Chondrocyte (in vitro differentiated cells): ENCODE measurements at places on chromosomes 2 and 18. TPM values are rescaled to one million over a fixed set of nuclear protein-coding genes. Genes with fewer than 3 reads are reported as not detected.

DNA sequence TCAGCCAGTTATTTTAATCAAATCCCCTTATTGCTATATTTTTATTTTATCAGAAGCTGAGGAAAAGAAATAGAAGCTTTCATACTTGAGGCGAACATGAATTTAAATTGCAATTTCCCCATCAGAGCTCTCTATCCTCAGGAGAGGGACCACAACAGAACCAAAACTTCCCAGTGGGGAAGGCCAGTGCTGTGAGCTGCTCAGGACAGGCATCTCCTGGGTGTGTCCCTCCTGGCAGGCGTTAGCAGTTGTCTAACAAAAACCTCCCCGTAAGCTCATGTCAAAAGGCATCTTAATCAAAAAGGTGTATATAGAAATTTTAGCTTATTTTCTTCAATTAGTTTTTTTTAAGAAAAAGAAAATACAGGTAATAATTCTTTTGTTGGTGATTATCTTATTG is 93.0 kb downstream of the PID1 start:
- no peak for DNase-seq

DNA sequence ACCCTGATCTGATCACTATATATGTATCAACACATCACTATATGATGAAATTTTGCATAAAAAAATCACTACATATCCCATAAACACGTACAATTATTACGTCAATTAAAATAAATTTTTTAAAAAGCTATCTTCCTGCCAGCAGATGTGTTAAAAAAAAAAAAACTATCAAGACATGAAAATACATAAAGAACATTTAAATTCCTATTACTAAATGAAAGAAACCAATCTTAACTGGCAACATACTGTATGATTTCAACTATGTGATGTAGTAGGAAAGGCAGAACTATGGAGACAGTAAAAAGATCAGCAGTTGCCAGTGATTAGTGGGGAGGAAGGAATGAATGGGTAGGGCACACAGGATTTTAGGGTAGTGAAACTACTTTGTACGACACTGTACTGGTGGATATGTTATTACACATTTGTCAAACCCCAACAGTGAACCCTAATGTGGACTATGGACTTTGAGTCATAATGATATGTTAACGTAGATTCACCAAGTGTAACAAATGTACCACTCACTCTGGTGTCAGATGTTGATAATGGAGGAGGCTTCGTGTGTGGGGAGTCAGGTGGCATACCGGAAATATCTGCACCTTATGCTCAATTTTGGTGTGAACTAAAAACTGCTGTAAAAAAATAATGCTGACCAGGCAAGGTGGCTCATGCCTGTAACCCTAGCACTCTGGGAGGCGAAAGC is 27.4 kb downstream of the USP34 start:
- DNase-seq, result no peak

UGT1A10 gene
- total RNA-seq, result not detected in 3 replicates

G6PC2 gene
- not detected in 3 replicates for total RNA-seq

PLB1 gene
- 4.4 to 8.2 TPM (median 5.8 TPM) in 3 replicates for total RNA-seq

DNA sequence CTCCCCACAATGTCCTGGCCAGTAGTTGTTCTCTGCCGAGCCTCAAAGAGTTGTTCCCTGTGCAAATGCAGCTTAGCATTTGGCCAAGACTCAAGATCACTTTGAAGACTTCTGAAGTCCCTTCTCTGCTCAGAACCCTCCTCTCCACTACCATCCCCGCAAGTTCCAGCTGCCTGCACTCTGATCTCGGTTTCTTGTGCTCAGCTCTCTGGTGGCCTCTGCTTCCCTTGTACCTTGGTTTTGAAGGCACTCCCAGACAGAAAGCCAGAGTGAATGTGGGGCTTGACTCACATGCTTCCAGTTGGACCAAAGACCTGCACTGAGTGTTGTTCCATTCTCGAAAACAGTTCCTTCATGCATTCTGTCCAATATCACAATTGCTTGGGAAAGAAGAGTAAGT is 28.6 kb downstream of the CRACDL start:
- no peak for DNase-seq

FAM228A gene
- total RNA-seq, result 0.22 to 0.58 TPM (median 0.31 TPM) in 3 replicates

ANO7 gene
- total RNA-seq, result 0.48 to 2.2 TPM (median 1.5 TPM) in 3 replicates

- no peak for DNase-seq
Measured at GRCh38 chr18:38654946-38655345, 1089.3 kb upstream of the CELF4 start.

SP140 gene
- 0.60 TPM in 1 of 3 replicates, not detected in the others for total RNA-seq

UNC80 gene
- total RNA-seq, result 0.02 TPM in 1 of 3 replicates, not detected in the others

DNA sequence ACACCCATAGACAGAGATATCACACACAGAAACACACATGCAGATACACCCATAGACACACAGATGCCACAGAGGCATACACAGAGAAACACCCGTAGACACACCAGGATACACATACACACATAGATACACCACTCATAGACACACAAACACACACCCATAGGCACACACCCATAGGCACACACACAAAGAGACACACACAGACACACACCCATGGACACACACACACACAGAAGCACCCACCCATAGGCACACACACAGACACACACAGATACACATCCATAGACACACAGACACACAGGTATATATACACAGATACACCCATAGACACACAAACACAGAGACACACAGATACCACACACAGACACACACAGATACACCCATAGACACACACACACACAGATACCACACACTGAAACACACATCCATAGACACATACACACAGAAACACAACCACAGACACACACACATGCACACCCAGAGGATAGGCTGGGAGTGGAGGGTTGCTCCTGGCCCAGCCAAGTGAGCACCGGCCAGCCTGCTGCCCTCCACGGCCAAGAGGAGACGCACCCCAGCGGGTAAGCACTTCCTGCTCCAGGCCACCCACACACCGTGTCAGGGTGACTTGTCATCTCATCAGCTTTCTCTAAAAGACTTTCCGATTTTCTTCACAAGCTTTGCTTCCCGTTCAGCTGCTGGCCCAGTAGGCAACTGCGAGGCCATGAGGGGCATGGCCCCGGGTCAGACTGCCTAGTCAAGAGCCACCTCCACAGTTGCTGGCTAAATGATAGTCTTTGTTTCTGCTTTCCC is 14.1 kb upstream of the CNNM3 start:
- no peak for DNase-seq

DNA sequence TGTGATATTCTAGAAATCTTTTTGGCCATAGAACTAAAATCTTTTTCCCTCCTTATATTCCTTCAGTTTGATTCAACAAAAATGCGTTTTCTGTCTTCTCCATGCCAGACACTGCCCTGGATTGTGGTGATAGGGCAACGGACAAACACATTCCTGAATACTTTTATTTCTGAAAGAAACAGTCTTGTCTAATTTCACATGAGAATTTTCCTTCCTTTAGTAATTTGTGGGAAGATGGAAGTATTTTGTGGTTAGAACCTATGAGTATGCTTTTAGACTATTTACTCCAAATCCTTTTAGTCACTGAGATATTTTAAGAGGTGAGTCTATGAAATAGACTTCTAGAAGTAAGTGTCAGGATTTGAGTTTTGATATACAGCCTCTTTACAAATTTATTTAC is 49.6 kb downstream of the COL5A2 start:
- DNase-seq, result no peak

GRCh38 chr2:8479298-8479697 is 202.6 kb upstream of the ID2 start:
- no peak for DNase-seq

DNA sequence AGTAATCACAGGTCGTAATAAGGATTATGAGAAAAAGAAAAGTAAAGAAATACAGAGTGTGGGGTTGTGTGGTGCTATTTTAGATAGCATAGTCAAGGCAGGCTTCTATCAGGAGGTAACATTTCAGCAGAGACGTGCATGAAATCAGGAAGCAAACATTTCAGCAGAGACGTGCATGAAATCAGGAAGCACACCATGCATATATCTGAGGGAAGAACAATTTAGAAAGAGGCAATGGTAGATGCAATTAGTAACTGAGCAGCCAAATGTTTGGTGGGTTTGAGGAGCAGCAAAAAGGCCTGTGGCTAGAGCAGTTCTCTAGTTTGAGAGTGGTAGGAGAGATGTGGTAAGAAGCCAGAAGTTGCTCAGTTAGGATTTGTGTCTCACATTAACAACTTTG is 713.7 kb downstream of the ADCYAP1 start:
- DNase-seq, result no peak

DNA sequence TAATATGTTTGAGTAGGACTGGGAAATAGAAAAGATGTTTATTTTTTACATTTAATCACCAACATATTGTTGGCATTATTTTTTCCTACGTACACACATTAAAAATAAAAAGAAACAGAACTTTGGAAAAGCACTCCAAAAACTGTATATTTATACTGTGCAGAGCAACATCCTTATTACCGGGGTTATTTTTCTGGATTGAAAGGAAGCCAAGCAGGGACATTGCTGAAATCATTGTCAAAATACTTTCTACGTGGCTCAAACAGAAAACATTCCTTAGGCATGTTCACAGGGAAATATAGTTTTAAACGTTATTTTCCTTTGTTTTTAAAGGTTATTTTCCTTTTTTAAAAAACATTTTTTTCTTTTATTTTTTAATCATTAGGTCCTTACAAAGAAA is 315.0 kb upstream of the SMIM21 start:
- no peak for DNase-seq

DNA sequence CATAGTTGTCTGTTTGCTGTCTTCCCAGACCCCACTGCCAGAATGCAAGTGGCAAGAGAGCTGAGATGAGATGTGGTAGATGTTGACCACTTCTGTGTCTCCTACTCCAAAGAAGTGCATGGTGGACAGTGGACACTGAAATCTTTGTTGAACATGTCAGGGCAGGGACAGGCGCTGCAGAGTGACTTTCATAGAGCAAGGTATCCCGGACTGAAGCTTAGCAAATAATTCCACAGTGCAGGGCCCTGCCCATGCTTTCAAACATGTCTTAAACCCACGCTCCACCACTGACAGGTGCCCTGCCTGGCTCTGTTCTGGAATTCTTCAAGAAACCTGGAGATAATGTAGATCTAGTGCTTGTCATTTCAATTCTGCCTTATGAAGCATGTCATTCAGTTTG is 470.5 kb upstream of the ID2 start:
- DNase-seq, result no peak

STARD6 gene
- total RNA-seq, result not detected in 3 replicates

NIF3L1 gene
- total RNA-seq, result 14.8 to 22.2 TPM (median 17.5 TPM) in 3 replicates

DNA sequence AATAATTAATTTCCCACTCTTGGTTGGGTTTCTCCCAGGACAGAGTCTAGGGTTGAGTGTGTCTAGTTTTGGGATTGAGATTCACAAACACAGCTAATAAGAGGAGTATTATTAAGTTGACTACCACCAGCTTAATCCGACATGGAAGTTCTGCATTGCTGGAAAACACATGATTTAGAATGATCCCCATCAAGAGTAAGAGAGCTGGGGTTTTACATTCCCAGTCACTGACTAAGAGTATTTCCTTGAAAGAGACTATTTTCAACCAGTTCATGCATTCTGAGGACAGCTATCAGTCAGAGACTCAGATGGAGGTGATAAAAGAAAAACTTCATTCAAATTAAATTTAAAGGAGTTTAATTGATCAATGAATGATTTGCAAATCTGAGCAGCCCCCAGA is 334.6 kb upstream of the LRATD1 start:
- DNase-seq, result no peak

DNA sequence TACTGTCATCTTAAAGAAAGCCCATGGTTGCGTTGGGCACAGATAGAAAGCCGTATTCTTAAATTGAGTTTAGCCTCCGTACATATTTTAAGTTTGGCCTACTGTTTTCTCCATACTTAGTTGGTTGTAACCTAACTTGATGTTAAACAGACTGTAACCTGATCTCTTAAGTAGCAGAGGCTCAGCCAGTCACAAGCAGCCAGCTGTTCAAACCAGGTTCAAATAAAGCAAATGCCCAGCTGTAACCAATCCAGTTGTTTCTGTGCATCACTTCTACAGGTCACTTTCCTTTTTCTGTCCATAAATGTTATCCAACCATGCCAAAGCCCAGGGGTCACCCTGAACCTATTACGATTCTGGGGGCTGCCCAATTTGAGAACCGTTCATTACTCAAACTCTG is 10.0 kb upstream of the THADA start:
- DNase-seq, result no peak

PROM2 gene
- 1.5 to 1.7 TPM (median 1.7 TPM) in 3 replicates for total RNA-seq

DNA sequence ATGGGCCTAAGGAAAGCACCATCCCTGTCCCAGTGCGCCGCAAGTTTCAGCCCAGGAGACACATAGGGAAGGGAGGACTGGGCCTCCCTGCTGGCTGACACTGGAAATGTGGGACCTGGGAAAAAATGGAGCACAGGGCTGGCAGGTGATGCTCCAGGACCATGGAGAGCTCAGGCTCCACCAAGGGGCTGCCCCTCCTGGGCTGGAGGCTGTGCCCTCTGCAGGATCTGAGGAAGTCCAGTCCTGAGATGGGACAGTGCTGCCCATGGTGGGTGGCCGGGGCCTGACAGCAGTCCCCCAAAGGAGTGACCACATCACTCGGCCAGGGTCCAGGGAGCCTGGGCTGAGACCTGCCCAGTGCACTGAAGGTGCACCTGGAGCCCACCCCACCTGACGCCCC is 108.6 kb upstream of the TEKT4 start:
- no peak for DNase-seq

DNA sequence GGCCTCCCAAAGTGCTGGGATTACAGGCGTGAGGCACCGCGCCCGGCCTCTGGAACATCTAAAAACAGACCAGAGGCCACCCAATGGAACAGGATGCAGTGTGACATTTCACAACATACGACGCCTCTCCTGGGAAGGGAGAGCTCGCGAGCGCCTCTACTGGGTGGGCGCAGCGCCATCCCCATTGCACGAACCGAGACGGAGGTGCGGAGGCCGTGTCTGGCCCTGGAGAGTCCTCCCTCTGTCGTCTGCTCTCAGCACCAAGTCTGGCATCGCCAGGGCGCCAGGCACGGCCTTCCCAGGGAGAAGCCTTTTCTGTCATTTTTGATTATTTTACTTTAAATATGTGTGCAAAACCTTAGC is 9.4 kb upstream of the GBX2 start:
- DNase-seq, result no peak

DNA sequence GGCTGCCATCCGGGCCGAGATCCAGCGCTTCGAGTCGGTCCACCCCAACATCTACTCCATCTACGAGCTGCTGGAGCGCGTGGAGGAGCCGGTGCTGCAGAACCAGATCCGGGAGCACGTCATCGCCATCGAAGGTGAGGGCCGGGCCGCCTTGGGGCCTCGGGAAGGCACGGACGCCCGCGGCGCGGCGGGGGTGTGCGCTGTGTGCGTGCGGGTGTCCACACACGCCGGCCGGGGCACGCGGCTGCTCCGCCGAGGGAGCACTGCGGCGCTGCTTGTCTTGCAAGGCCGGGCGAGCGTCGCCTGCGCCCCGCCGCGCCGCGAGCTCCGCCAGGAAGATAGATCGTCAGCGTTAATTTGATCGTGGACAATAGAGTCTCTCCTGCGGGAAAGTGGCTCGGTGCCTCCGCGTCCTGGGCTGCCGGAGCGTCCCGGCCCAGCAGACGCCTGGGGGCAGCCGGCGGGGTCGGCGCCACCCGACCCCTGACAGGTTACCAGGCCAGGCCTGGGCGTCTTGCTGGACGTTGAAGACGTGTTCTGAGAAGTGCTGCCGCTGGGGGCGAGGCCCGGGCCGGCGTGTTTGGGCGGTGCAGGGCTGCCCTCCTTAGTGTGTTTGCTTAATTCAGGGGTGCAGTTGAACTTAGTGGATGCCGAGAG is 1.0 kb downstream of the AGAP1 start:
- no peak for DNase-seq
